ENCODE measurements at places on chromosomes 7 and 10. TPM values are rescaled to one million over a fixed set of nuclear protein-coding genes. Genes with fewer than 3 reads are reported as not detected.

DNA sequence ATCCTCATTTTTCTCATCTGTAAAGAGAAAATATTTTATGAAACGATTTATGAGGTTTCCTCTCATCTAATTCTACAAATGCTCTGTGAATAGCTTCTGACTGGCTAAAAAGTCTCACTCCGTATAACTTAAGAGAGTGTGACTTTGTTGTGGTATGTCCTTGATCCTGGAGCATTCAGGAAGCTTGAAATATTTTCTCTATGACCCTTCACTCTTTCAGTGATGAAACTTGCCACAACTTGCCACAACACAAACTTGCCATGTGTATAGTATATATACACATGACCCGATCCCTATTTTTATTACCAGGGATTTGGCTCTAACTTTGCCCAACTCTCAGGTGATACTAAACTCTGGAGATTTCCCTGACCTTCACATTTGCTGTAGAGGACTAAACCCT, 74.1 kb downstream of the TES start:
- no peaks in the 10 kb centered on the region for H3K27me3 ChIP-seq
- DNase-seq, result no peak
- H3K36me3 ChIP-seq, result no peaks in the 10 kb centered on the region
- no peaks in the 10 kb centered on the region for H3K4me1 ChIP-seq
- H3K27ac ChIP-seq, result no peak overlapping the region
- H3K4me3 ChIP-seq, result no peak overlapping the region

DNA sequence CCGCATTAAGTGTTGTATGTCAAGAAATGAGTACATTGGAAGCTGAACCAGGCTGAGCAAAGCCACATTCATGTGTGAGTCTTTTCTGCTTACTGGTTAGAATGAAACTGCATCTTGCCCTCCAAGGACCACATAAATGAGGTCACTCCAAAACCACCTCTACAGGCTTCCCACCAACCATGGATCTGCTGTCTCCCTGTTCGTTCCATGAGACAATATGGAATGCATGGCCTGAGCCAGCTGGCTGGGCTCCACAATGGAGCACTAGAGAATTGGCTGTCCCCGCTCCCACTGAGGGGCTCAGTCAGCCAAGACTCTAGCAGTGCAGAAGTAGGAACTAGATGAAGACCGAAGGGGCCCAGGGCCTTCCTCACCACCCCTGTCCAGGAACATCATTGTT, 120.8 kb downstream of the TNS3 start:
- H3K4me3 ChIP-seq, result no peak overlapping the region
- peaks cover 65% of the 10 kb centered on the region for H3K4me1 ChIP-seq
- DNase-seq, result peak; percentile 79
- H3K27me3 ChIP-seq, result no peaks in the 10 kb centered on the region
- H3K36me3 ChIP-seq, result no peaks in the 10 kb centered on the region

DNA sequence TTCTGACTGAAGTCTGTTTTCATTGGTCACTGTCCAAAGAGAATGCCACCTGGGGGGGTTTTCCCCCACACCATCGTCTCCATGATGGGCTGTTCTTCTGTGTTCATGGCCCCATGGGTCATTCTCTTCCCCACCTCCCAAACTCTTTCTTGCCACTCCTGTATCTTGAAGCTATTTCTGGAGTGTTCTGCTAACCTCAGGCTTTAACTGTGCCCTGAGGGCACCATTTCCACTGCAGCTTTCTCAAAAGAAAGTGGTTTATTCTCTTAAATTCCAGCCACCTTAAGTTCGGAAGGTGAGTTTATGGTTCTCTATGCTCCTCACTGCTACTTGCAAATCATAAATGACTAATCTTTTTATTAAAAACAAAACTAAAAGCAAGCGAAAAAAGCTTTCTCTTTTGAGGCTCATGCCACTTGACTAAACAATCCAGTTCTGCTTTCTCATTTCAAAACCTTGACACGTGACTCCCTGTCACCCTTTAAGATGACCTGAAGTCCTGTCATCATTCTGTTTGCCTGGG, 7.4 kb upstream of the APBB1IP start:
- no peaks in the 10 kb centered on the region for H3K27me3 ChIP-seq
- DNase-seq, result no peak
- H3K27ac ChIP-seq, result peak overlapping the region; percentile 79
- H3K36me3 ChIP-seq, result no peaks in the 10 kb centered on the region

- H3K27ac ChIP-seq, result no peak overlapping the region
- H3K36me3 ChIP-seq, result peaks cover 28% of the 10 kb centered on the region
- no peak for DNase-seq
- no peaks in the 10 kb centered on the region for H3K27me3 ChIP-seq
- H3K4me1 ChIP-seq, result no peaks in the 10 kb centered on the region
- H3K4me3 ChIP-seq, result no peak overlapping the region
Measured at GRCh38 chr7:117715784-117716445, 157.3 kb downstream of the CTTNBP2 start.

- DNase-seq, result no peak
- H3K36me3 ChIP-seq, result no peaks in the 10 kb centered on the region
- H3K4me3 ChIP-seq, result no peak overlapping the region
- no peaks in the 10 kb centered on the region for H3K4me1 ChIP-seq
Measured at GRCh38 chr10:65235266-65235665, 1690.6 kb upstream of the LRRTM3 start.

- no peaks in the 10 kb centered on the region for H3K36me3 ChIP-seq
- H3K4me3 ChIP-seq, result no peak overlapping the region
- no peaks in the 10 kb centered on the region for H3K27me3 ChIP-seq
Measured at GRCh38 chr10:23980094-23980493, 228.8 kb upstream of the KIAA1217 start.

GRCh38 chr7:107581387-107582013, 1.5 kb downstream of the BCAP29 start:
- H3K4me3 ChIP-seq, result peak overlapping the region; percentile 62
- H3K4me1 ChIP-seq, result peaks cover 31% of the 10 kb centered on the region
- DNase-seq, result no peak
- H3K27me3 ChIP-seq, result no peaks in the 10 kb centered on the region

DNA sequence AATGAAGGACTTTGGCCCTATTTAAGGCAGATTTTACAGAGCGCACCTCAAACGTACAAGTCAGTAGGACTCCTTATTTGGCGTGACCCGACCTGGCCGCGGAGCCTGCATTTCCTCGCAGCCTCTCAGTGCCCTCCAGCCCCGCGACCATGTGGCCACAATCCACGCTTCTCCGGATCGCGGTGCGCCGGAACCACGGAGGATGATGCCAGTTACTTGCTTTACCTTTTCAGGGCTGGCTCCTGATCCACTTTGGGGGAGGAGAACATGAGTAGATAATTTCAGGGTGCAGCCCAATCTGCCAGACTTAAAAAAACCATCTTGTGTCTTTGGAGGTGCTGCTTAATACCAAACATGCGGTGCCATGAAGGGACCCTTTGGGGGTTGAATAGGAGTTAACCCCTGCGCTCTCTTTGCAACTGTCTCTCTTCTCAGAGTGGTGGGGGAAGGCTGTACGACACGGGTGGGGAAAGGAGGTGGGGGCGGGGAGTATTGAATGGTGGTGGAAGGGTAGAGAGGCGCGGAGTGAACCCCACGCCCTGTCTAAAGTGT, 1.5 kb downstream of the FRAT1 start:
- peak; percentile 22 for DNase-seq
- H3K4me3 ChIP-seq, result peak overlapping the region; percentile 97
- H3K27ac ChIP-seq, result peak overlapping the region; percentile 96
- H3K36me3 ChIP-seq, result no peaks in the 10 kb centered on the region
- H3K4me1 ChIP-seq, result peaks cover 6% of the 10 kb centered on the region
- H3K27me3 ChIP-seq, result no peaks in the 10 kb centered on the region

GRCh38 chr7:22677680-22678079, 49.3 kb upstream of the IL6 start:
- peaks cover 8% of the 10 kb centered on the region for H3K27me3 ChIP-seq
- DNase-seq, result no peak
- no peaks in the 10 kb centered on the region for H3K36me3 ChIP-seq
- no peak overlapping the region for H3K4me3 ChIP-seq
- H3K27ac ChIP-seq, result no peak overlapping the region

- H3K4me1 ChIP-seq, result no peaks in the 10 kb centered on the region
- H3K36me3 ChIP-seq, result no peaks in the 10 kb centered on the region
- H3K27me3 ChIP-seq, result no peaks in the 10 kb centered on the region
- H3K27ac ChIP-seq, result no peak overlapping the region
- no peak overlapping the region for H3K4me3 ChIP-seq
Measured at GRCh38 chr7:78164459-78164858, 365.9 kb downstream of the PHTF2 start.

DNA sequence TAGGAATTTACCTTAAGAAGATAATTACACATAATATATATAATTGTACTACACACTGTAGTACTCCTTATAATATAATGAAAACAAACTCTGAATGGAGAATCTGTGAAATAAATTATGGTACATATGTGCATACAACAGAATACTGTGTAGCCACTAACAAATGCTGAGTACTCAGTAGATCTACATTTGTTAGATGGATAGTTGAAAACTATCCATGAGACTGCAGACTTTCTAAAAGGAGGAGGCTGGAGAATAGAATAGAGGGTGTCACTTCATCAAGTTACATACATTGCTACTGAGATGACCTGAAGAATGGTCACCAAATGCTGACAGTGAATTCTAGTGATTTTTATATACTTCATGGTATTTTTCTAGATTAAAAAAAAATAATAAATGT, 68.7 kb upstream of the OGDHL start:
- H3K4me3 ChIP-seq, result no peak overlapping the region
- no peaks in the 10 kb centered on the region for H3K27me3 ChIP-seq
- H3K4me1 ChIP-seq, result no peaks in the 10 kb centered on the region
- peaks cover 5% of the 10 kb centered on the region for H3K36me3 ChIP-seq

- no peak for DNase-seq
- no peak overlapping the region for H3K4me3 ChIP-seq
- H3K36me3 ChIP-seq, result no peaks in the 10 kb centered on the region
Measured at GRCh38 chr7:134825666-134826065, 46.2 kb downstream of the CALD1 start.

DNA sequence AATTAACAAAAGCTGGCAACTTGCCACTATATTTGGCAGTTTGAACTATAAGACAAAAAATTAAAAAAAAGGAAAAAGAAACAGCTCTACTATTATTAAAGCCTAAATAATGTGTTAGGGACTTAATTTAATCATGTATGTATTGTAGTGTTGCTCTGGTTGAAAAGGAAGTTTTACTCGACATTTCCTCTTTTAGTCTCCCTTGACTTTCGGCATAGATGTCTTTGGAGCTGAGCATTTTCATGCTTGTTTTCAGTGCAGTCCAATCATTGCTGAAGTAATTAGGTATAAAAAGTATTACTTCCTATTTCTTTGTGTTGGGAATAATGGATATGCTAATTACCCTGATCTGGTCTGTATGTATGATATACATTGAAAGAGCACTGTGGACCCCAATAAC, 216.8 kb upstream of the KLF6 start:
- DNase-seq, result no peak
- no peaks in the 10 kb centered on the region for H3K27me3 ChIP-seq
- H3K27ac ChIP-seq, result no peak overlapping the region
- H3K36me3 ChIP-seq, result no peaks in the 10 kb centered on the region

GRCh38 chr7:79093421-79093820, 360.0 kb downstream of the MAGI2 start:
- no peaks in the 10 kb centered on the region for H3K4me1 ChIP-seq
- no peak overlapping the region for H3K27ac ChIP-seq
- H3K27me3 ChIP-seq, result no peaks in the 10 kb centered on the region
- no peak overlapping the region for H3K4me3 ChIP-seq
- DNase-seq, result no peak
- no peaks in the 10 kb centered on the region for H3K36me3 ChIP-seq

DNA sequence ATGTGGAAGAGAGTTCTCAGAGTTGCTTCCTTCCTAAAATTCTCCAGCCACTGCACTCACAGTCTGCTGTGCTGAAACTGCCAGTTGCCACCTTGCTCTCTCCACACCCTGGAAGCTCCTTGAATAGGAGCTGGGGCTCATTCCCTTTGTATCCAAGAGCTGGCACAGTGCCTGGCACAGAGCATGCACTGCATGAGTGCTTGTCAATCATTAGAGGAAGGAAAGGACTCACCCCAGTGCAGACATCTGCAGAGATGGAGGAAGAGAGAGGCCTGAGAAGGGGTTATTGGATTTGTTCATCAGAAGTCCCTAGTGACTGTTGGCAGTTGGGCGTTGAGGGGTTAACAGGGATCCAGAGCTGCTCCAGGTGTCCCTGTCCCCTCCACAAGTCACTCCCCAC, 41.7 kb upstream of the DUSP5 start:
- H3K4me1 ChIP-seq, result peaks cover 13% of the 10 kb centered on the region
- no peak overlapping the region for H3K27ac ChIP-seq
- DNase-seq, result no peak
- H3K36me3 ChIP-seq, result no peaks in the 10 kb centered on the region

DNA sequence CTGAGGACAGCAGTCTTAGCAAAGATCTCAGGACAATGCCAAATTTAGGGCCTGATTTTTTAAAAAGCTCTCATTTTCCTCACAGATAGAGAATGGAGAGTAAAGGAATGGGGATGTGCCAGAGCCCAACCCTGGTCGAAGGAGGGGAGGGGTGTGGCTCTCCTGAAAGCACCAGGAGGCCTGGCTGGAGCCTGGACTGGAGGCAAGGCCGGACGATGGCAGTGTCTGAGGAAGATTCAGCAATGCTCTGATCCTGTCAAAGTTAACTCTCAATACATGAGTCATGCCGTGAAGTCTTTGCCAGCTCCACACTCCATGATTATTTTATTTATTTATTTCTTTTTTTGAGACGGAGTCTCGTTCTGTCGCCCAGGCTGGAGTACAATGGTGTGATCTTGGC, 108.3 kb downstream of the UPF2 start:
- no peaks in the 10 kb centered on the region for H3K4me1 ChIP-seq
- H3K27me3 ChIP-seq, result no peaks in the 10 kb centered on the region
- no peak overlapping the region for H3K4me3 ChIP-seq
- no peak for DNase-seq

DNA sequence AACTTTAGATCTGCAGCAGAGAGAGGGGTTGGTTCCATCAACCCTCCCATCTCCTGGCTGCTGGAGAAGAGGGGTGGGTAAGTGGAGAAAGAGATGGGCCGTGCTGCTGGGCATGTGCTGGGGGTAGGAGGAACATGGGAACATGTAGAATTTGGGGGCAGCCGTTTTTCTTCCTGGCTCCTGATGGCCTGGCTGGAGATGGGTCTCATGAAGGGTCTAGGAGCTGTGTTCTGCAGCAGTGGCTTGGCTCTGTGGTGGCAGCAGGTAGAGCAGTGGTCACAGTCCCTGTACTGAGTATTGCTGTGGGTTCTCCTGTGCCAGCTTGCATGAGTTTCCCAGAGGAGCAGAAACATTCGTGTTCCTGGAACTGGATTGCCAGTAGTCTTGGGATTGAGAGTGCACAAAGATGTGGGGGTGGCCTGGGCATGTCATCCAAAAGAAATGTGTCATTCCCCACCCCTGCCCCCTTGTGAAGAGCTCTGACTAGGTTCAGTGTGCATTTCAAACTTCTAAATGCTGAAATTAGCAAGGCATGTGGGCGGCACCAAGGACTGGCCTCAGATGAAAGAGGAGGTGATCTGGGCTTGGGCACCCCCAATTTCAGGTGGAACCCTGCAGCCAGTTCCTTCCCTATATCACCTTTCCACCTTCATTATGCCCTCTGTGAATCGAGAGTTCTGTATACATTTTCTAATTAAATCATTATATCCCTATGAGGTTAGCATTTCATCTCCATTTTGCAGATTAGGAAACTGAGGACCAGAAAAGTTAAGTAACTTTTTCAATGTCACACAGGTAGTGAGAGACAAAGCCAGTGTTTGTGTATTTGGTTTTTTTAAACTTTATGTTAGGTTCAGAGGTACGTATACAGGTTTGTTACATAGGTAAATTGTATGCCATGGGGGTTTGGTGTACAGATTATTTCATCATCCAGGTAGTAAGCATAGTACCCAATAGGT, 2.1 kb downstream of the CHST3 start:
- H3K36me3 ChIP-seq, result no peaks in the 10 kb centered on the region
- peak overlapping the region; percentile 99 for H3K27ac ChIP-seq
- peak overlapping the region; percentile 71 for H3K4me3 ChIP-seq
- H3K4me1 ChIP-seq, result peaks cover 76% of the 10 kb centered on the region

ZPBP gene
- total RNA-seq, result not detected

UPF2 gene
- 12.1 TPM for total RNA-seq

DPYSL4 gene
- total RNA-seq, result 47.3 TPM

PRF1 gene
- 2.1 TPM for total RNA-seq

MCM7 gene
- 27.2 TPM for total RNA-seq

TPST1 gene
- total RNA-seq, result 4.9 TPM

TLX1 gene
- total RNA-seq, result not detected

Data from heart right ventricle (tissue), 16 donors.